ENCODE measurements at places on chromosomes 16 and 17. TPM values are rescaled to one million over a fixed set of nuclear protein-coding genes. Genes with fewer than 3 reads are reported as not detected.
A peak's percentile ranks its signal among the peaks of the same experiment; 100 is the strongest.

The NUPR1 gene
- total RNA-seq, result 113 TPM

The SLC47A1 gene
- total RNA-seq, result 2.6 TPM

The SNX11 gene
- total RNA-seq, result 25.2 TPM

DNA sequence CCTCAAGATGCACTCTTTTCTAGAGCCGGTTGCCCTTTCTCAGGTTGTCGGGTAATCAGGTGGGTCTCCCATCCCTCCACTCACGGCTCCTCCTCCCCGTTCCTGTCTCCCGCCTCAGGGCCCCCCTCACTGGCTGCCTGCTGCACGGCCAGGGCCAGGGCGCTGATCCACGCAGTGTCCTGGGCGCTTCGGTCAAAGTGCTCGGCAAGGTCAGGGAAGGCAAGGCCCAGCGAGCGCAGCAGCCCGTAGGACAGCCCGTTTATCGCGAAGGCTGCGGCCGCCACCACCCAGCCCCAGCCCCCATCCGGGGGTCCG is 753 bp downstream of the SLC16A11 start:
- DNase-seq, result peak; percentile 12
